Astrocyte of the spinal cord (primary cell): ENCODE measurements at places on chromosomes 4 and X.
A peak's percentile ranks its signal among the peaks of the same experiment; 100 is the strongest.

GRCh38 chr4:146834263-146835034, 111.2 kb downstream of the TTC29 start:
- DNase-seq, result no peak

DNA sequence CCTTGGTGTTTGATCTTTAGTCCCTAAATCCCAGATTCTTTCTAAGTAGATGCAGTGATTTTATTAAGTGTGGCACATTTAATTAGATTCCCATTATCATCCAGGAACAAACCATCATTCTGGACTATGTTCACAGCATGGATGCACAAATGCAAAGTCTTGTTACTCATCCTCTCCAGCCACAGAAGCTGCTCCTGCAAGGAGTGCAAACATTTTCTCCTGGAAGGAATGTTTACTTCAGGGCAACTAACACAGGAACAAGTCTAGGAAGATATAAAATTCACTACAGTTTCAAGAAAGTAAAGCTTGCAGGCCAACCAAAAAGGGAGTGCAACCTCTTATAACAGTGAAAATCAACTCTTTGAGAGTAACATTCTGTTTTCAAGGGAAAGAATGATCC, 106.0 kb downstream of the IQCM start:
- DNase-seq, result peak; percentile 13

- DNase-seq, result no peak
Observed at GRCh38 chr4:38740303-38740702, 42.5 kb downstream of the TLR10 start.

DNA sequence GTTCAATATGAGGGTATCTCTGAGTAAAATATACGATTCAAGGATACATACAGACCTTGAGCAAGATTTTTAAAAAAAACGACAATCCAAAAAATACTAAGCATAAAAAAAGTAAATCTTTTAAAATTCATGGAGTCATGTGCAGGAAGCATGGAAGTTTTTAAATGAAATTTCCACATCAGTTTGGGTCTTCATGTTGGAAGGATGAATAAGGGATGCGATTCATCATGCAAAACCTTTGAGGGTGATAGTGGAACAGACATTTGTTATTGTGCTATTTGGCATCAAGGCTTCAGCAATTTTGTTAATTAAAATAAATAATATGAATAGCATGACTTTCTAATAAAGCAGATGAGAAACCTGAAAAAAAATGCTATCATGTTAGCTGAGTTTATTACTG, 815.0 kb upstream of the PCDH10 start:
- no peak for DNase-seq

DNA sequence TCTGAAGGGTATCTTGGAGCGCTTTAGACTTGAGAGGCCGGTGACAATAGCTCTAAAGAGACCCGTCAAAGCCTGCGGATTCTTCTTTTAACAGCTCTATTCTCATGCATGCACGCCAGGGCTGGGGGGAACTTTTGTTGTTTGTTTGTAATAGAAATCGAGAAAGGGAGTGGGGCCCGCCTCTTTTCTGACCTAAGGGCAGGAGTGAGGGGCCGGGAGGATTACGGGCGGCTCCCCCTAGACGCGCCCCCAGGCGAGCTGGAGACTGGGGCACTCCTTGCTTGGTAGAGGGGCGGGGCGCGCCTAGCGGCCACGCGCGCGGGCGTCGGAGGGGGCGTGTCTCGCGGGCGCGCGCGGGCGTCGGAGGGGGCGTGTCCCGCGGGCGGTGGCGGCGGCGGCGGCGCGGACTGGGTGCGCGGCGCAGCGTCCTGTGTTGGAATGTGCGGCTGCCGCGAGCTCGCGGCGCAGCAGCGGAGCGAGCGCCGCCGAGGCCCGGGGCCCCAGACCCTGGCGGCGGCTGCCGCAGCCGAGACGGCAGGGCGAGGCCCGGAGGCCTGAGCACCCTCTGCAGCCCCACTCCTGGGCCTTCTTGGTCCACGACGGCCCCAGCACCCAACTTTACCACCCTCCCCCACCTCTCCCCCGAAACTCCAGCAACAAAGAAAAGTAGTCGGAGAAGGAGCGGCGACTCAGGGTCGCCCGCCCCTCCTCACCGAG, at the start of gene REST:
REST (plus strand) TSS at position 412 of the 717 bp plus-strand sequence. CDS start 2,739 bp downstream, outside the sequence.
- peak; percentile 56 for DNase-seq

DNA sequence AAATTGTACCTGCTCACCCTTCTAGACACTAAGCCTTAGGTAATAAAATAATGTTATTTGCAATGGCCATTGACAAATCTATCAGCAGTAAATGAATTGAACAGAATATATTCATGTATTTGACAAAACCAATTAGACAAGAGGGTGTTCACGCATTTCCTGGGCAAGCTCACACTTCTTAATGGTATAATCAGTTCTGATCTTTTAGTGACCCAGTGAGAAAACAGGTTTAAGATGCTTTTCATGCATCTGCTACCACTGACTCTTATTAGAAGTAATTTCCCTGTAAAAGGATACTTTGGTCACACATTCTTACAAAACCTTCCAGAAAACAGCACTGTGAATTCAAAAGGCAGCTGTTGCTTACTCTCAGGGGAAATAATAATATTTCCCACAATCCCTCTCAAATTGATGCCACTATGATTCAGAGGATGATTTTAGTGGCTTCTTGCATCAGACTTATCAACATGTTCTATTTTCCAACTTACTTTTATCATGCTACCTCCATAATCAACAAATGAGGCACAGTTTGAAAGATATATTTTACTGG, 313.9 kb upstream of the NWD2 start:
- no peak for DNase-seq

GRCh38 chrX:109959356-109959871, 43.5 kb upstream of the TMEM164 start:
- DNase-seq, result no peak

DNA sequence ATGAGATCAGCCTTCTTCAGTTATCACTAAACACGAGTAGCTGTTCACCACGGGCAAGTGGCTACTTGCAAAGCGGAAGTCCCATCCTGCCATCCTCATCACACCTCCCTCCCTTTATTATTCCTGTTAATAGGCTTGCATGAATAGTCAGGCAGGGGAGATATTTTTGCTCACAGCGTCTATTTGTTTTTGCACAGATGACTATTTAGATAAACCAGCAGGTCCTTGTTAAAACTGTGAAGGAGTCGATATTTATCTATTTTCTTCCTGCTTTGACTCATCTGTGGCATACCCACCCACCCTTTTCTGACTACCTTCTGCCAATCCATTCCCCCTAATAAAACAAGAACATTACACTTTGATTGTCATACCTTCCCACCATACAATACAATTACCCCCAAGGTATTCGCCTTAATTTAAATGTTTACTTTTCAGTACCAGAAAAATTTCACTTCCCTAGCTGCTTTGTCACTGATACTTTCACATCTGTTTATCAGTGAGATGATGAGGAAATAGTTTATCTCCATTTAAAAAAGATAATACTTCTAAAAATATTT, 96.6 kb upstream of the BANK1 start:
- no peak for DNase-seq

GRCh38 chr4:24423670-24424069, 160.7 kb downstream of the DHX15 start:
- no peak for DNase-seq

DNA sequence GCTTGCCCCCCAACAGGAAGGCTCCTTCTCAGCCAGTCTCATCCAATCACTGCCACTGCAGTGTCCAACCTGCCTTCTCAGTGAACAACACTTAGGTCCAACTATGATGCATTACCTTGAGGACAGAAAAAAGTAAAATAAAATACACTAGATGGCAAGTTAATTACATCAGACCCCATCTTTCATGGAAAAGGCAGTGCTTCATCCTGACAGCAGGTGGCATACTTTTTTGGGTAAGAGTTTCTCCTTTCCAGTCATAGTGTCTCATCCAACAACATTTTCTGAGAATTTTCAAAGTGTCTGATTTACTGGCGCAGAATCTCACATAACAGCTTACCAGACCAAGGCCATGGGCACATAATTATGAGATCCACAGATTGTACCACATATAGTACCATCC, 1742.8 kb downstream of the PCDH7 start:
- peak; percentile 5 for DNase-seq

- DNase-seq, result no peak
Observed at GRCh38 chrX:130716781-130717413, 186.1 kb downstream of the ENOX2 start.

- DNase-seq, result no peak
Observed at GRCh38 chrX:39318506-39319343, 517.5 kb downstream of the MID1IP1 start.

DNA sequence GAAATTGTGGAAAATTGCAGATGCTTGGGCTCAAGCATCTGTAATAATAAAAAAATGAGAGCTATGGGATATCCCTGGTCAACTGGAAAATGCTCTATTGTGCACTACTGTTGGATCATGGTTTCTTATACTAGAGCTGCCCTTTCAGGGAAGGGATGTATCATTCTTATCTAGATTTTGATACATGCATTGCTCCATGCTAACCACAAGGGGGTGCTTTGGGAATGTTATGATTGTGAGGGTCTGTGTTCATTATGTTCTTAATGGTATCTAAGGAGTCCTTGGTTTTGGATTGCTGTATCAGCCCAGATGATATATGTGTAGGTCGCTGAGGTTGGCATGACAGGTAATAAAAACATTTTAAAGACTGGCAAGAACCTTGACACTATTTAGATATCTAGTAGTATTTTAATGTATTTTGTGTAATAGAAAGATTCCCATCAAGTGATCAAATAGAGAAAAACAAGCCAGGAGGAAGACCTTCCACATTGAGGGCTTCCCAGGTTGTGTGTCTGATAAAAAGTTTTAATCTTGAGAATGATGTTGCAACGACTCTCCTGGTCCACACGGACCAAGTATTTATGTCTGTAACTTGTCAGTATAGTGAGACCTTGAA, 49.2 kb upstream of the TLR2 start:
- peak; percentile 39 for DNase-seq

GRCh38 chr4:37675587-37676290, 10.4 kb downstream of the RELL1 start:
- no peak for DNase-seq

- DNase-seq, result no peak
Observed at GRCh38 chr4:133058701-133059100, 90.4 kb upstream of the PCDH10 start.

DNA sequence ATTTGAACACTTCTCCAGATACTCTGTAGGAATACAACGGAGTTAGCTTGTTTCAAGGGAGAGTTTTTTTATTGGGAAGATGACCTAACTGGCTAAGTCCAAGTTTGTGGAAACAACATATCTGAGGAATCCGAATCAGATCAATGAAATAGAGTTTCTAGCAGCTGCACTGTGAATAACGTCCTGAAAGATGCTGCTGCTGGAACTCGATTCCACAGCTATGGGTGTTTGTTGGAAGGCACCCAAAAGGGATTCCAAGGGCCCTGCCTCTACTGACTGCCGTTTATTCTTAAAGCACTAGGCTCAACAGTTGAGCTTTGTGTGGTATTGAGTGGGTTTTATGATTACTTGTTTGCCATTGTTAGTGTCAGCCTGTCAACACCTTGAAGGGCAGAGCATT, 6.6 kb upstream of the GBA3 start:
- DNase-seq, result peak; percentile 10

- DNase-seq, result no peak
Observed at GRCh38 chrX:152479525-152479924, 28.4 kb upstream of the GABRA3 start.

- no peak for DNase-seq
Observed at GRCh38 chr4:24795666-24796381, 451 bp downstream of the SOD3 start.

- peak; percentile 64 for DNase-seq
Observed at GRCh38 chr4:141759796-141760425, 123.5 kb downstream of the IL15 start.

DNA sequence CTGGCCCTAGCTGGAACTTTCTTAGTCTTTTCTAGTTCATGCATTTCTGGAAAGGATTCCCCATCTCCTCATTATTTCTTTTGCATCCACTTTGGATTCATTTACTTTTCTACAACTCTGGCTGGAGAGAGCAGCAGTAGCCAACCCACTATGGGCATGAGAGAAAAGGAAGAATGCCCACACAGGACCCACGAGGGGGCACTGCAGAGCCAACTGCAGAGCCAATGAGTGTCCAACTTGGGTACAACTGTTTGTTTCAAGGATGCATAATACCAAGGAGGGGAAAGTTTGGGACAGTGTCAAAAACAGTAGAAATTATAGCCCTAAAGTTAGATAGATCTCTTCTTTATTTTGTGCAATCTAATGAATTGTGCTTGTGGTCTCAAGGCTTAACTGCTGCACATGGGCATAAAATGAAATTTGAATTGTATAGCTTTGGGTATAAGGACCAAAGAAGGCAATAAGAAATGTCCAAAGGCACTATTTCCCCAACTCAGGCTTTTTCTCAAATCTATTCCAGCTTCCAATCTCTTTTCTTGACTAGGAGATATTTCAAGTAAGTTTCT, 230.6 kb downstream of the NSUN7 start:
- no peak for DNase-seq

DNA sequence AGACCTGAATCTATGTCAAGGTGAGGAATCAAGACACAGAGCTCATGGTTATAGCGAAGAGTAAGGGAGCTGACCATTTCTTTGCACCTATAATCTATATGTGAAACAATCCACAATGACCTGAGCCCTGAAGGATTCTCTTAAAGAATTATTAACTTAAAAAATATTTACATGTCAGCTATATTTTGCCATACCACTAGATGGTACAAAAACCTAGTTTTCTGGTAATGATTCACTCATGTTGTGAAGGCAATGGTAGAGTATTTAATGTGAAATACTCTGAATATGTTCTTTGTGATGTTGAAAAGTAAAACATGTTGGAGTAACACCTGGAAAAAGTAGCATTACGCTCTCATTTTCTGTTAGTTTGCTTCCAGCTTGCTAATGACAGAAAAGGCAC, 40.0 kb downstream of the VGLL1 start:
- no peak for DNase-seq

GRCh38 chrX:828411-828959, 197.9 kb downstream of the SHOX start:
- peak; percentile 19 for DNase-seq

- DNase-seq, result no peak
Observed at GRCh38 chrX:119489212-119490074, 21.2 kb downstream of the SLC25A5 start.

GRCh38 chr4:30875658-30876269, 155.6 kb downstream of the PCDH7 start:
- DNase-seq, result peak; percentile 8

GRCh38 chr4:151766691-151767090, 5.9 kb upstream of the GATB start:
- DNase-seq, result no peak

- DNase-seq, result no peak
Observed at GRCh38 chr4:173584506-173584905, 54.5 kb upstream of the HAND2 start.

- DNase-seq, result no peak
Observed at GRCh38 chrX:150036641-150037040, 98.3 kb upstream of the EOLA2 start.

GRCh38 chr4:113733685-113734084, 27.9 kb downstream of the CAMK2D start:
- no peak for DNase-seq

- DNase-seq, result no peak
Observed at GRCh38 chrX:47380268-47380667, 9.9 kb downstream of the ZNF157 start.
